ENCODE measurements at places on chromosomes 4 and X.

- no peak for DNase-seq
Measured at GRCh38 chr4:95181996-95182306, 366.8 kb downstream of the UNC5C start.

GRCh38 chr4:120672076-120672475 lies 250.4 kb downstream of the PRDM5 start:
- DNase-seq = no peak

- no peak for DNase-seq
Measured at GRCh38 chr4:153901220-153901619, 112.3 kb upstream of the SFRP2 start.

DNA sequence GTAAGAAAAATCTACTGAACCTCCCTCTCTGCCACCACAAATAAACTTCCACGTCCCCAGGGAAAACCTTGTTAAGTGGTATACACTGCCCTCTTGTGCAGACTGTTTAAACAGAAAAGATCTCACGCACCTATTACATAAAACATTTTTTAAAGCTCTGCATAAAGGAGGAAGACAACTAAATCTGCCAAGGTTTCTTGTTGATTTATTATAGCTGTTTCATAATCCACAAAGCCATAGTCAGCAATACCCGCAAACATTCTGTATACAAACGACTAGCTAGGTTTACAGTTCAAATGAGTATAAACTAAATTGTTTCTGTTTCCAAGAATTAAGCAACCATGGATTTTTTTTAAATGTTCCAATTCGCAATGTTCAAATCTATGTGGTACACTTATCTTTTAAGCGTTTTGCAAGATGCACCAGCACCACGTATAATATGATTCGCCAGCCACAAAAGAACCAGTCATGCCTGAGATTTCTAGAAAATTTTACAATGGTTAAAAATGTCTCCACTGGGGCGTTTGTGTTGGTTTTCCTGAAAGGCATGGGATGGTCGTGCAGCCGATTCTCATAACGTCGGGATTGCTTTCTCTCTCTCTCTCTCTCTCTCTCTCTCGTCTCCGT lies 164.6 kb downstream of the PRKX start:
- no peak for DNase-seq

DNA sequence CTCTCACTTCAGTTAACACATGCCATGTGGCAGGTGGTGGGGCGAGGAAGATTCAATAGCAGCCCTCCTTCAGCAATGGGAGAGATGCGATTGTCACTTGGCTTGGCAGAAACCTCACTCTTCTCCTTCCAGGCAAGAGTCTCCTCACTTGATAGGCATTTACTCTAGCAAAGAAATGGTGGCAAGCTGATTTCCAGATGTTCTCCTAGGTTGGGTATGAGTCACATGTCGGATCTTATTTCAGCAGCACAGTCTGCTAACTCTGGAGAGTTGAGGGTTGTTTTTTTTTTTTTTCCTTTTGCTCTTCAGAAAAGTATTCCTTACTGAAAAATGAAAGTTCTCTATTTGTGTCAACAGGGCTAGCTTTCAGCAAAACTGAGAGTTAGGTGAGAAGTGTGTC lies 119.5 kb upstream of the CHRDL1 start:
- DNase-seq = no peak

DNA sequence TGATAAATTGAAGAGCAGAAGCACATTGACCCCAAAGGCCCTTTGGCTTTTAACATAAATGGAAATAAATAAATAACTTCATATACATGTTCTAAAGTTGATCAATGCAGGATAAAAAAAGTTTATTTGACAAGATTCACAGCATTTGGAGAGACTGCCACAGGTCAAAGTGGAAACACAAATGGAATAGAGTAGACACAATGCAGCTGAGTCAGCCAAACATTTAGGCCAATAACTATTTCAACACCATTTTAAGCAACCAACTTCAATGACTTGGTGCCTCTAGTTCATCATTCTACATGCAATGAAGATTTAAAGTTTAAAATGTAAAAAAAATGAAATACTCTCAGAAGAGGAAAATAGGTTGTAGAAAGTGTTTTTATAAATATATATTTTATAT lies 365.2 kb downstream of the FAT4 start:
- DNase-seq = no peak

DNA sequence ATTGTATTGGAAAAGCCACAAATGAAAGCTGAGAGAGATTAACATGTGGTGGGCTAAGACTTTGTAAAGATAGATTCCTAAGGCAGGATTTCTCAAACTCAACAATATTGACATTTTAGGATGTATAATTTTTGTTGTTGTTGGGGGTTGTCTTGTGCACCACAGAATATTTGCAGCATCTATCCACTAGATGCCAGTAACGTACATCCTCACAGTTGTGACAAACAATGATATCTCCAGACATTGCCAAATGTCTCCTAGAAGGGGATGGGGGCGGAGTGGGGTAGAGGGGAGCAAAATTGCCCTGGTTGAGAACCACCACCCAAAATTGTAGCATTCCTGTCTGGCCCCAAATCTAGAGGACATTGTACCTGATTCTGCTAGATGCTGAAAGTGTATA lies 14.7 kb upstream of the CBR4 start:
- DNase-seq = no peak

DNA sequence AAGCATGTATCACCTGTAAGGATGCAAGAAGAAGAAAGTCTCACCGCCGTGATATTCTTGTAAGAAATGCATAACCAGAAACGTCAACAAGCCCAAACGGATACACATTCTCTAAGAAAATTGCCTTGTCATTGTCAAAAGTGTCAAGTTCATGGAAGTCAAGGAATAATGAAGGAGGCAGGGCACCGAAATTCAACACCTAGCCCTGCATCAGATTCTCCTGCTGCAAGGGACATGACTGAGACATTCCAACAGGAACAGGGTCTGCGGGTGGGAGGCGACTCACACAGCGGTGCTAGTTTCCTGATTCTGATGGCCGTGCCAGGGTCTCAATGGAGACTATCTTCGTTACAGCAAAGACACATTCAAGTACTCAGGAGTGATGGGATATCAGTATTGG lies 26.7 kb downstream of the IRF2 start:
- no peak for DNase-seq

GRCh38 chr4:1864076-1865008 lies 6.9 kb upstream of the NSD2 start:
- no peak for DNase-seq

DNA sequence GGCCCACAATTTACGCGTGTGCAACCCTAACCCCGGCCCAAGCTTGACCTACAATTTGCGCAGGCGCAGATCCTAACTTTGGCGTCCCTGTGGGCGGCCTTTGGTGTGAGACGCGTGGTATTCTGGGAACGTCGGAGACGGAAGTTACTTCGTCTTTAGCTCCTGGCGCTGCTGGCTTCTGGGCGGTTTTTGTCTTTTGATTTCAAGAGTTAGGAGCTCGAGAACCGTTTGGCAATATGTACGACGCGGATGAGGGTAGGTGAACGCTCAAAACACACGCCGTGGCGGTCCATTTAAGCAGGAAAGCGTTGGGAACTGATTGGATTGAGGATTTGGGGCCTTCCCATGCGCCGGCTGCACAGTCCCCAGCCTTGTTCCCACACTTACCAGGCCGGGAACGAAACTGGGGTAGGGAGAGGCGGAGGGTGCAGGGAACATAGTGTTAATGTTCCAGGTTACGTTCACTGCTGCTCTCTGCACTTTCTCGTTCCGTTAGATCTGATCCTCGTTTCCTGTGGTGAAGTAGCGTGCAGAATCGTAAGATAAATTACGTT lies at the start of gene POLR2B:
POLR2B (plus strand) TSS at position 147 of the 554 bp plus-strand sequence; CDS start at position 237, 90 bp downstream.
- DNase-seq = peak; percentile 97

- DNase-seq = no peak
Measured at GRCh38 chr4:140666889-140667614, 89.1 kb downstream of the TBC1D9 start.

GRCh38 chr4:185424905-185425646 lies 688 bp downstream of the UFSP2 start:
- DNase-seq = no peak

- no peak for DNase-seq
Measured at GRCh38 chr4:174217273-174218126, 66.0 kb downstream of the FBXO8 start.

GRCh38 chrX:133493366-133493765 lies 78.1 kb upstream of the GPC4 start:
- DNase-seq = no peak

DNA sequence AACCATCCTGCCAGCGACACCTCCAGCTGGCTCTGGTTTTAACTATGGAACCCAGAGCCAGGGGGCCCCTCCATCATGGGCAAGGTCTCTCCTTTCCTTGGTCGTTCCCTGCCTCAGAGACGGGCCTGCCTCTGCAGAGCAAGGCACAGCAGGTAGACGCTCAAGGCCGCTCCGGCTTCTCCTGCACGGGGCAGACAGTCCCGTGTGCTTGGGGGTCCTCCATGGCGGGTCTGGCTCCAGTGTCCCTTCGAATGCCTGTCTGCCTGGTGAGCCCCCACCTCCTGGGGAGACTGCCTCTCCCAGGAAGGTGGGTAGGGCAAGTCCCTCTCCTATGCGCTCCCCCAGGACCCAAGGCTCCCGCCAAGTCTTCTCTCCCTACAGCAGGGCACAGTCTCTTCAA lies 71.5 kb downstream of the ACOX3 start:
- DNase-seq = no peak

GRCh38 chr4:140707325-140707724 lies 48.9 kb downstream of the TBC1D9 start:
- no peak for DNase-seq
